NCI-H774 (cell line): ENCODE measurements at places on chromosomes 13 and 19.
A peak's percentile ranks its signal among the peaks of the same experiment; 100 is the strongest.

- DNase-seq, result no peak
Measured at GRCh38 chr19:41064974-41065569, 23.2 kb upstream of the CYP2A13 start.

DNA sequence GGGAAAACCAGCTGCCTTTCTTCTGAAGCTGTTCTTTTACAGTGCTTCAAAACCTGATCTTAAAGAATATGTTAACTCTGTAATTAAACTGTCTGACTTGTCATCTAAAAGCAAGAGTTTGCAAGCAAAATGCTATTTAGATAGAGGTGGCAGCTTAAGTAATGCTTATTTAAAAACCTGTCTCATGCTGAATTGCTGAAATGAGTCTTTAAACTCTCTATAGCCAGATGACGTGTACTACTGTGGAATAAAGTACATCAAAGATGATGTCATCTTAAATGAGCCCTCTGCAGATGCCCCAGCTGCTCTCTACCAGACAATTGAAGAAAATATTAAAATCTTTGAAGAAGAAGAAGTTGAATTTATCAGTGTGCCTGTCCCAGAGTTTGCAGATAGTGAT is 22.9 kb downstream of the ITM2B start:
- DNase-seq, result no peak

- no peak for DNase-seq
Measured at GRCh38 chr13:32316028-32316339, 676 bp downstream of the BRCA2 start.

DNA sequence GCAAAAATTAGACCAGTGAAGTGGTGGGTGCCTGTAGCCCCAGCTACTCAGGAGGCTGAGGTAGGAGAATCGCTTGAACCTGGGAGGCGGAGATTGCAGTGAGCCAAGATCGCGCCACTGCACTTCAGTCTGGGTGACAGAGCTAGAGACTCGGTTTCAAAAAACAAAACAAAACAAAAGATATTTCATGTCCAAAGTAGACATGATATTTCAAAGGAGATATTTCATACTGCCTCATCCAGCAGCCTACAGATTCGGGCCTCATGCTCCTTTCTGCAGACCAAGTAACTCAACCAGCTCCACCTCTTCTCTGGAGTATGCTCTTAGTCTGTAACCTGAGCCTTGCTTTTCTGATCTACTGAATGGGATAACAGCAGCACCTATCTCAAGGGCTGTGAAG is 15.0 kb downstream of the ZC3H4 start:
- DNase-seq, result no peak

- no peak for DNase-seq
Measured at GRCh38 chr13:107865318-107865575, 350.1 kb downstream of the LIG4 start.

GRCh38 chr19:21410166-21410565 is 13.2 kb downstream of the ZNF493 start:
- DNase-seq, result no peak

DNA sequence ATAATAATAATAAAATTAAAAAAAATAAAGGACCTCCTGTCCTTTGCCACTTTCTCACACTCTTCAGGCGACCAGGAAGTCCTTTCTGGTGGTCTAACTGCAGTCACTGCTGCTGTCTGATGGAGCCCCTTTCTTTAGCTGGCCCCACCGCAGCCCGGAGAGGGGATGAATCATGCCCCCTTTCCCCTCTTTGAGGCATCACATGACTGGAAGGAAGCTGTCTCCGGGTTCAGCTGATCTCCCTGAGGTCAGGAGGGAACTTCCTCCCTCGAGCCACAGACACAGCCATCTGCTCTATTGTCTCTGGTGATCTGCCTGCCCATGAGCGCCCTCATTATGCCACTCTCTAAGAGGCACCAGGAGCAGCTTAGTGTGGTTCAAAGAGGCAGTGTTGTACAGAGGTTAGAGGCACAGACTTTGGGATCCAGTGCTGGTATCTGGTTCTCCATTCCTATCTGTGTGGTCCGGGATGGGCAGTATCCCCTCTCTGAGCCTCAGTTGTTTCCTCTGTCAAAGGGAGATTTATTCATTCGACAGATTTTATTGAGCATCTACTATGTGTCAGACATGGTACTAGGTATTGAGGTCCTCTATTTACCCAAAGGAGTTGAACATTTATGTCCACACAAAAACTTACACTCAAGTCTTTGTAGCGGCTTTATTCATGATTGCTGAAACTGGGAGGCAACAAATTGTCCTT is 30.0 kb downstream of the VAV1 start:
- peak; percentile 26 for DNase-seq

DNA sequence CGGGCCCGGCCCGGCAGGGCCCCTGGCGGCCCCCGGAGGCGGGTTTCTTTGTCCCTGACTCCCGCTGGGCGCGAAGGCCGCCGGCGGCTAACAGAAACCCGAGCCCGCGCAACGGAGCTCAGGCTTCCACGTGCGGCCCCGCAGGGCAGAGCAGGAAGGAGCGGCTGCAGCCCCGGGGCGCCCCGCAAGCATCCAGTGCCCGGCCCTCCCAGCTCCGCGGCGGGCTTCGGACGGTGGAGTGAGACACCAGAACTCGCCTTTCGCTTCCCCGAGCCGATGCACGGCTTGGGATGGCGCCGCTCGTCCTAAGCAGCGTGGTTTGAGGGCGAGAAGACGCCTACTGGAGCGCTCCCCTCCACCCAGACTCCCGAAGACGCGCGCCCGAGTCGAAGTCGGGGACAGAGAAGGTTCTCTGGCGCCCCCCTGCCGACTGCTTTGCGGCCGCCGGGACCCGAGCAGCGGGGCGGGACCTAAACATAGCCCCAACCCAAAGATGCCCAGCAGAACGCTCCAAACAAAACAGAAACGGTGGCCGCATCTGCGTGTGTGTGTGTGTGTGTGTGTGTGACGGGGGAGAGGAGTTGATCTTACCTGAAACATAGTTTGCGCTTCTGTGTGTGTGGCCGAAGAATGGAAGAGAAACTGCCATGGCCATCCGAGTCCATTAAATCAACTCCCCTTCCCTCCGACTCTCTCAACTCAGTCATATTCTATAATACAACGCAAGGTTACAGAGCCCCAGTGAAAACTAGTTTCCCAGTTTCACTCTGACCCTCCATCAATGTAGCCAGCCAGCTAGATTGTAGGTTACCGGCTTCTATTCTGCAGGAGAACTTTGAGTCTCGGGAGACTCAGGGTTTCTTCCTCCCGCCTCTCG is 629 bp upstream of the FGF9 start:
- DNase-seq, result no peak

- peak; percentile 66 for DNase-seq
Measured at GRCh38 chr13:111344471-111345191, 24.2 kb downstream of the TEX29 start.

DNA sequence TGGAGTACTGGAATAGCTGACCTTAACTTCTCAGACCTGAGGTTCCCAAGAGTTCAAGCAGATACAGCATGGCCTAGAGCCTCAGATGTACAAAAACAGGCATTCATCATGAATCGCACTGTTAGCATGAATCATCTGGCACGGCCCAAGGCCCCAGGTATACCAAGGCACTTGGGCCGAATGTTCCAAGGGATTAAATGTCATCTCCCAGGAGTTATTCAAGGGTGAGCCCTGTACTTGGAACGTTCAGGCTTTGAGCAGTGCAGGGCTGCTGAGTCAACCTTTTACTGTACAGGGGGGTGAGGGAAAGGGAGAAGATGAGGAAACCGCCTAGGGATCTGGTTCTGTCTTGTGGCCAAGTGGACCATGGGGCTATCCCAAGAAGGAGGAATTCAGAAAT is 6.3 kb downstream of the KLK3 start:
- DNase-seq, result no peak

DNA sequence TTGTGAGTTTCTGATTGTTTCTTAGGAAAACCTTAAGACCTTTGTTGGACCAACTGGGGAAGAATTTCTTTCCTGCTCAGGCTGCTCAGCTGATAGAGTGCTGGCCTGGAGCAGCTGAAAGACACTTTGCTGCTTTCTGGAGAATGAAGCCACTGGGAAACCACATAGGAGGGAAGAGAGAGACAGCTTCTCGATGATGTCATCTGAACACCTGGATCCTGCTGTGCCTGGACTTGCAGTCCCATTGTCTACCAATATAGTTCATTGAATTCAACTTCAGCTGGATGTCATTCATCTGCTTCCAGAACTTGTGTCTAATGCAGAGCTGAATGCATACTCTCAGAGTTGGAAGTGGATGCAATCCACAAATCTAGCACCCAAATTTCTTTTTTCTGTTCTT is 34.3 kb upstream of the TSHZ3 start:
- DNase-seq, result no peak

DNA sequence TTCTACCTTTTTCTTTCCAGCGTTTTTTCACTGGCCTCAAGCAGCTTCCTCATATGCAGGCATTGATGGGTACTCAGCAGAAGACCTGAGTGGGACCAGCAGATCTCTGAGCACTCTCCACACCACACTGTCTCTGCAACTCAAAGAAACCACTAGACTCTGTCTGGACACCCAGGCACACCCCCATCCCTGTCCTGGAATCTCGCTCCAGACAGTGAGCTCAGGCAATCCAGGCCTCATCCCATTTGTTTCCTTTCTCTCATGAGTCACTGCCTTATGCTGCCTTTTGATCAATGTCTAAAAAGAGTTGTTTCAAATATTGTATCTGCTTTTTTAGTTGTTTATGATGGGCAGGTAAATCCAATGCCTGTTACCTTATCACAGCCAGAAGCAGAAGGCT is 19.7 kb upstream of the POP4 start:
- no peak for DNase-seq

- DNase-seq, result no peak
Measured at GRCh38 chr13:72570019-72570418, 157.4 kb downstream of the MZT1 start.

GRCh38 chr13:112828082-112828699 is 138.4 kb downstream of the ATP11A start:
- no peak for DNase-seq

- DNase-seq, result no peak
Measured at GRCh38 chr13:89828506-89828905, 1519.0 kb upstream of the MIR17HG start.

DNA sequence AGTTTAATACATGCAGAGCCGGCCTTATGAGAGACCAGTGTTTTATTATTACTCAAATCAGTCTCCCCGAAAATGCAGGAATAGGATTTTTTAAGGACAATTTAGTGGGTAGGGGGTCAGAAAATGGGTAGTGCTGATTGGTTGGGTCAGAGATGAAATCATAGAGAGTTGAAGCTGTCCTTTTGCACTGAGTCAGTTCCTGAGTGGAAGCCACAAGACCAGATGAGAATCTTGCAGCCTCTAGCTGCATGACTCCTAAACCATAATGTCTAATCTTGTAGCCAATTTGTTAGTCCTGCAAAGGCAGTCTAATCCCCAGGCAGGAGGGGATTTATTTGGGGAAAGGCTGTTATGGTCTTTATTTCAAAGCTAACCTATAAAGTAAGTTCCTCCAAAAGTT is 1163.9 kb downstream of the DIAPH3 start:
- no peak for DNase-seq

- no peak for DNase-seq
Measured at GRCh38 chr19:15623711-15624318, 8.8 kb downstream of the CYP4F8 start.

DNA sequence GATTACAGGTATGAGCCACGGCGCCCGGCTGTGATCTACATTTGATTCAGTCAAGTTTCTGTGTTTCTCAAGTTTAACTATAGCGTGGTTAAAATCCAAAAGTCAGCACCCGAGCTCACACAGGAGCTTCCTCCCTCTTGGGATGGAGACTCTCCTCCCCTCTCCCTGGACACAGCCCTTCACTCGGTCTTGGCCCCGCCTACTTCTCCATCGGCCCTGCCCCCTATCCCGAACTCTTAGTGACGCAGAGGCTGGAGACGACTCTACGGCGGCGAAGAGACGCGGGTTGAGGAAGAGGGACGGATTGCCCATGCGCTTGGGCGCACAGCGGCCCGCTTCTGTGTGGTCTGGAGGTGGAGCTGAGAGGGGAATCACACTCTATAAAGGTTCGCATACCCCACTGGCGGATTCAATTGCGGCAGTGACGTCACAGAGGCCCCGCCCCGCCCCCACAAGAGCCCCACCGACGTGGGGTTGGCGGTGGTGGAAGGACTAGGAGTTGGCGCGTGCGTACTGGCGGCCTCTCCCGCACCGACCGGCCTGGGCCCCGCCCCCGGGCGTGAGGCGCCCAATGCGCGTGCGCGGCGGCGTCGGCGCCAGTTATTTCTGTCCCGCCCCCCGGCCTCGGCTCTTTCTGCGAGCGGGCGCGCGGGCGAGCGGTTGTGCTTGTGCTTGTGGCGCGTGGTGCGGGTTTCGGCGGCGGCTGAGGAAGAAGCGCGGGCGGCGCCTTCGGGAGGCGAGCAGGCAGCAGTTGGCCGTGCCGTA is at the start of gene TRIM28:
Gene TRIM28, plus strand, starts transcription at position 239 of the 765 bp plus-strand sequence. CDS start 694 bp downstream, outside the sequence.
- no peak for DNase-seq

DNA sequence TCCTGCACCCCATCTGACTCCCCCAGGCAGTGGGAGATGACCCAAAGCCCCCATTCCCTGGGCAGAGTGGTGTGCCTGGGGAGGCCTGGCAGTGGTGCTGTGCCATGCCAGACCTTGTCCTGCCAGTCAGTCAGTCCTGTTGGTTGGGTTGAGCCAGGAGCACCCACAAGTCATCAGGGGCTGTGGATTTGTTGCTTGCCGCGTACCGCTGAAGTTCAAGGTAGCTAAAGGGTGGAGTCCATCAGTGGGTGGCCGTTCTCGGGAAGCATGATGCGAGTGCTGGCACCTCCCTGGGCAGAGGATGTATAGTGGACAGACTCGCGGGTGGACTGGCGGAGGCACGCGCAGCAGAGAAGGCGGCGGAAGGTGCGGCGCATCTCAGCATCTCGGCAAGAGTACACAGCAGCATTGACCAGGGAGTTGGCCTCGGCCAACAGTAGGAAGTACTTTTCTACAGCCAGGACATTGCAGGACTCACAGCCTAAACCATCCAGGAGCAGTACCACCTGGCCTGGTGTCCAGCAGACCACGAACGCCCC is 3.9 kb downstream of the LPAR2 start:
- no peak for DNase-seq

DNA sequence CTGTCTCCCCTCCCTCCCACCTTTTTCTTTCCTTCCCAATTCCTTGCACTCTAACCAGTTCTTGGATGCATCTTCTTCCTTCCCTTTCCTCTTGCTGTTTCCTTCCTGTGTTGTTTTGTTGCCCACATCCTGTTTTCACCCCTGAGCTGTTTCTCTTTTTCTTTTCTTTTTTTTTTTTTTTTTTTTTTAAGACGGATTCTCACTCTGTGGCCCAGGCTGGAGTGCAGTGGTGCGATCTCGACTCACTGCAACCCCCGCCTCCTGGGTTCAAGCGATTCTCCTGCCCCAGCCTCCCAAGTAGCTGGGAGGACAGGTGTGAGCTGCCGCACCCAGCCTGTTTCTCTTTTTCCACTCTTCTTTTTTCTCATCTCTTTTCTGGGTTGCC is 6.9 kb downstream of the MYADM start:
- DNase-seq, result no peak

DNA sequence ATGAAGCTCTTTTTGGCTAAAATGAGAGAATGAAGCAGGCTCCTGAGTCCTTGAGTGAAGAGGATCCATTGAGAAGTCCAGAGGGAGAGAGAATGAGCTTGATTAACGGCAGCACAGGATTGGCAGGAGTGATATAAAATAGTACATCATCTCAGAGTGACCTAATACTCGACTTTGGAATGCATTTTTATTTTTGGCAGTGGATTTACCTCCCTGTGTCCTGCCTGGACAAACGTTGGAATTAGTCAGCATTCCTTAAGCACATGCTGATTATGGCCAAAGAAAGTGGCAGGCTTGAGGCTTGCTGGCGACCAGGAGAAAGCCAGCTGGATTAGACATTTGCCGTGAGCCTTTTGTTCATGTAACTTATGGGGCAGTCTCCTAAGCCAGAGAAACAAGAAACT is 22.9 kb downstream of the LRCH1 start:
- no peak for DNase-seq
